ENCODE measurements at places on chromosomes 3 and 15.

DNA sequence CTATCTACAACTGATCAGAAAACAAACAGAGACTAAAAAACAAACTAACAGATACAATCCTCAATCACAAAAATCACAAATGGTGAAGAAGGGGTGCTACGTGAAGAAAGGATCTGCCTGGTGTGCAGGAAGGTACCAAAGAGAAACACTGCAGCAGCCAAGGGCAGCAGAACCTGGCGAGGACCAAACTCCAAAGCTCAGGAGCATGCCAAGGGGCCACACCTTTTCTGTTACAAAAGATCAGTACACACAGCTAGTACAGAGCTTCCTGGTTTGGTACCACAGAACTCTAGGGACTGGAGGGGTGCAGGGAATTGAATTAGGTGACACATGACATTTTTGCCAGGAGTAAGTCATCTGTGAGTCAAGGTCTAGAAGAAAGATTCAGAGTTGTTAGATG, 107.4 kb upstream of the GRM7 start:
- no peak for DNase-seq

- no peak for DNase-seq
These were observed 321.8 kb downstream of the FEZF2 start for GRCh38 chr3:62051506-62051905.

DNA sequence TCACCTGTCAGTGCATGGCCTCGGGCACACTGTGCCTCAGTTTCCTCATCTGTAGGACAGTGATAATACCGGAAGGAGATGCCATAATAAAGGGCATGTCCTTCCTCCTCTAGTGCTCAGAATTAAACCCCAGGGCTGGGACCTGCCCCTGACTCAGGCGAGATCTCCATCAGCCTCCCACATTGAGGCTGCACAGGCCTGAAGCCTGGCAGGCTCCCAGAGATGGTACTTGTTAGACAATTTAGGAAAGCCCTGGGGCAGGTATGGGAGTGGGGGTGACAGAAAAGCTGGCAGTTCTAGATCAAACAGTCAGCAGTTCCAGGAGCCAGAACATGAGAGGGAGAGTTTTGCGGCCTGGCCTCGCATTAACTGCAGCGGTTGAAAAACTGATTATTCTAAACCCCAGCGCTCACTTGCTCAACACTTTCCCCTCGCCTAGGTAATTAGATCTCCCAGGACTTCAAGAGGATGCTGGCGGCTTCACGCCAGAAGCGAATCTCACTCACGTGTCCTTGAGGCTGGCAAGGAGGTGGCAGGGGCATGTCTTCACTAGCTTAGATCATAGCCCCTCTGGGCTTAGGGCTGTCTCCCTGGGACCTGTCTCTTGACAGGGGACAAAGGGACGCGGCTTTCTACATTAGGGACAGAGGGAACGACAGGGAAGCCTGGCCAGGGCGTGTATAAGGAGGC, 73.1 kb downstream of the ATP2B2 start:
- no peak for DNase-seq

DNA sequence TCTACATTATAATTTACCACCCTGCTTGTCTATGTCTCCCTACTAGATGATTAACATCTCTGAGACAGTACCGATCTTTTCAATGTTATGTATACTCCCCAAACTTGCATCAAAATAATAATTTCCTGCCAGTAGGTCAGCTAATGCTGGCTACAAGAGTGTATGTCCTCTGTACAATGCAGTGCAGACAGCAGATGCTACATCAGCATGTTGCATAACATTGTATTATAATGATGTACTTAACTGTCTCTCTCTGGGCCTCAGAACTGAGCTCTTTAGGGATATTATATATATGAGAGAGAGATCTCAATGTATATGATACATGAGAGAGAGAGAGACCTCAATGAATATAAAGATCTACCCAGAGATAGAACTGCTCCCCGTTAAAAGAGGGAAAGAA, 456.6 kb downstream of the SHQ1 start:
- no peak for DNase-seq

- no peak for DNase-seq
These were observed 116.5 kb downstream of the EEFSEC start for GRCh38 chr3:128269796-128270195.

GRCh38 chr15:79132770-79133169, 42.2 kb upstream of the RASGRF1 start:
- no peak for DNase-seq

DNA sequence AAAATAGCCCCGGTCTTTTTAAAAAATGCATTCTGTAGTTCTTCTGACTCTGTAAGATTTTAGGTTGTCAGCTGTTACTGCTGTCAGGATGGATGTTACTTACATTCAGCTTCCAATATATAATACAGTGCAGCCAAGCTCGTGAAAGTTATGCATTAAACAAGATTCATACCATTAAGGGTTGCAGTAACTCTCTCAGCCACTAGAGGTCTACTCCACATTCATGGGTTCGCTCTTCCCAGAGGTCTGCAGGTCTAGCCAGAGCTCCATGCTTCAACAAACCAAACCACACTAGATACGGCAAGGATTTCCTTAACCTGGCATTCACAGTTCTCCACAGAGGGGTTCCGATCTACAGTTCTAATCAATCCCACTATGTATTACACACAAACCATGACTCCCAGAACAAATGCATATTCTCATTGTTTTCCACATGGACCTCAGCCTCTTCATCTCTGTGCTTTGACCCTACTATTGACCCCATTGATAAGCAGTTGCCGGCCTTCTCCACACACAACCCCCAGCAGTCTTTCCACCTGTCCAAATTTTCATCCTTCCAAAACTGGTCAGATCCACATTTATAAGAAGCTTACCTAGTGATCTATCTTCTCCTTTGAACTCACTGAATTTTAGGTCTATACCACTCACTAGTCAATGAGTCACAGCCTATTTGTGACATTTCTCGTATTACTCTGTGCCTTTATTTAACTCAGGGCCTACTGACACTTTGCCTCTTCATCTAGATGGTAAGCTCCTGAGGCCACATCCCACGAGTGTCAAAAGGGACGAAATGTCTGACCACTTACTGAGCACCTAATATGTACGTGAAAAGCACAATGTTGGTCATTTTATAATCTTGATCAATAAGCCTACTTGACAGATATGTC, 33.7 kb downstream of the RORA start:
- DNase-seq = no peak

- no peak for DNase-seq
These were observed 54.1 kb downstream of the NFKBIZ start for GRCh38 chr3:101903451-101903871.

DNA sequence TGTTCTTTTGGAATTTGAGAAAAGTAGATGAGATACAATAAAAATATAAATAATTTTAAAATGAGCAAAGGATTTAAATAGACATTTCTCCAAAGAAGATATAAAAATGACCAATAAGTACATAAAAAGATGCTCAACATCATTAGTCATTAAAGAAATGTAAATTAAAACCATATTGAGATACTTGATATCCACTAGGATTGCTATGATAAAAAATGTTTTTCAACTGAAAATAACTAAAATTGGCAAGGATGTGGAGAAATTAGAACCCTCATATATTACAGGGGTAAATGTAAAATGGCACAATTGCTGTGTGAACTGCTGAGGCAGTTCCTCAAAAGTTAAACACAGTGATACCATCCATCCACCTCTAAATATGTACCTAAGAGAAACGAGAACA, 38.8 kb downstream of the LRRFIP2 start:
- DNase-seq = no peak

Measured in iPS DF 19.7 (cell line).